Posterior cingulate gyrus (tissue), 11 donors: ENCODE measurements at places on chromosomes 4 and X.
A peak's percentile ranks its signal among the peaks of the same experiment; 100 is the strongest.

DNA sequence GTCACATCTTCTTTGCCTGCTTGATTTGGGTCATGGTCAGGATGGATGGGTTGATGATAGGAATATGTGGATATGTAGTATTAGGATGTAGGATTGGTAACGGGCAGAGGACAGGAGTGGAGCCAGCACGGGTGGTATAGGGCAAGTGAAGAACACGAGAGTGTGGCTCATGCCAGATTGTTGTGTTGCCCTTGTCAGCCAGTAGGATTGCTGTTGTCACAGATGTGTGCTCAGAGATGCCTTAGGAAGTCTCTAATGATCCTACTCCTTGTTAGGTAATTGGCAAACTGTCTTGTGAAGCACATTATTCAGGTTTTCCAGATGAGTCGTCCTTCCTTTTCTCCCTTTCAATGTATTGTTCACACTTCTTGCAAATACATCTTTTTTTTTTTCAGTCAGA lies 5.5 kb downstream of the ATP10D start:
- DNase-seq = peak; percentile 46

GRCh38 chrX:134600714-134601113 lies 57.6 kb downstream of the PLAC1 start:
- no peak for DNase-seq

DNA sequence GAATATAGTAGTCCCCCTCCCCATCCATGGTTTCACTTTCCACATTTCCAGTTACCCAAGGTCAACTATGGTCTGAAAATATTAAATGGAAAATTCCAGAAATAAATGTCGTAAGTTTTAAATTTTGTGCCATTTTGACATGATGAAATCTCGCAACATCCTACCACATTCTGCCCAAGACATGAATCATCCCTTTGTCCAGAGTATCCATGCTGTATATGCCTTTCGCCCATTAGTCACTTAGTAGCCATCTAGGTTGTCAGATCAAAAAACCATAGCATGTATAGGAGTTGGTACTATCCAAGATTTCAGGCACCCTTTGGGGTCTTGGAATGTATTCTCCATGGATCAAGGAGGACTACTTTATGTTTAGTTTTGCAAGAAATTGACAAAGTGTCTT lies 8.3 kb downstream of the PRRG1 start:
- no peak for DNase-seq

DNA sequence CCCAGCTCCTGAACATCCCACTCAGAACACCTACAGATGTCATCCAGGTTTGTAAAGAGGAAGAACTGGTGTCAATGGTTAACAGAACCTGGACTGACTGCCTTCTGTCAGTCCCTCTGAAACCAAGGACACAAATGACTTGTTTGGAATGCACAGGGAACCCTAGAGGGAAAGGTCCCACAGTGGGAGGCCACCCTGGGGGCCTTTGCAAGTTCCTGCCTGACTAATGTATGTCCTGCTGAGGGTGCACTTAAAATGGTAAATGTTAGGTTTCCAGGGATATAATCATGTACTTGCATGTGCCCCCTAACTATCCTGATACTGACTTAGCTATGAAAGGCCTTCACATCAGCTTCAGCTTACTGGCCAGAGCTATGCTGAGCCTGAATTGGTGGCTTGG lies 15.0 kb upstream of the XAGE2 start:
- no peak for DNase-seq

DNA sequence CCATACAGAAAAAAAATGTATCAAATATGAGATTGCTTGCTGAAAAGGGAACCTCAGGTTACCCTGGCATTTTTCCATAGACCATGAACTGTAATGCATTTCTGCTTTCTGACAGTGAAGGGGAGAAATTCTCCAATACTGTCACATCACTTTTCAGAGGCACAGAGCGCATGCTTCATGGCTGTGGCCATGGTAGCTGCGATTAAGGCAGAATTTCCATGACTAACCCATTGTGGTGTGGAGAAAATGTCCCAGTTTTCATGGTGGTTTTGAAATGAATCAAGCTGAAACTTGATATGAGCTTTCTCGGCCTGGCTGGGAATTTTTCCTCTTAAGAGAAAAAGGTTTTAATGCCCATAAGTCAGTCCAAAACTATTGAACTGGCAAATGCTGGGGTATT lies 39.5 kb upstream of the MAP3K15 start:
- no peak for DNase-seq

- no peak for DNase-seq
These were observed 83.4 kb upstream of the AFAP1 start for GRCh38 chr4:8022767-8023695.

DNA sequence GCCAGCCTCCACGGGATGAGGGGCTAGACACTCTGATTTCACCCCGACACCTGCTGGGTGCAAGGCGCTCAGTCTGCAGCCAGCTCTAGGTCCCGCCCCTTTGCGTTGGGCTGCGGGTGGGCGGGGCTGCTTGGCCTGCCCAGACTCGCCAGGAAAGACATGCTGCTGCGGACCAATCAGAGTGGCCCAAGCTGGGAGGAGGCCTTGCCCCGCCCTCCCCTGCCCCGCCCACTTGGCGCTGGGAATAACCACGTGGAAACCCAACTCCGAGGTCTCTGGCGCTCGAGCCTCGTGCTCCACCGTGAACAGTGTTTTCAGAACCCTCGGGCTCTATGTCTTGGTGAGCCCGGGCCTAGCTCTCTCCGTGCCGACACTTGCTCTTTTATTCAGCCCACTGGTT lies 5.3 kb upstream of the VMA21 start:
- no peak for DNase-seq

- DNase-seq = no peak
These were observed 94.1 kb downstream of the PDS5A start for GRCh38 chr4:39883646-39884045.
